Stromal cell of bone marrow (primary cell): ENCODE measurements at places on chromosomes 11 and 22.

GRCh38 chr11:8328231-8328794 is 64.6 kb upstream of the LMO1 start:
- DNase-seq: no peak

DNA sequence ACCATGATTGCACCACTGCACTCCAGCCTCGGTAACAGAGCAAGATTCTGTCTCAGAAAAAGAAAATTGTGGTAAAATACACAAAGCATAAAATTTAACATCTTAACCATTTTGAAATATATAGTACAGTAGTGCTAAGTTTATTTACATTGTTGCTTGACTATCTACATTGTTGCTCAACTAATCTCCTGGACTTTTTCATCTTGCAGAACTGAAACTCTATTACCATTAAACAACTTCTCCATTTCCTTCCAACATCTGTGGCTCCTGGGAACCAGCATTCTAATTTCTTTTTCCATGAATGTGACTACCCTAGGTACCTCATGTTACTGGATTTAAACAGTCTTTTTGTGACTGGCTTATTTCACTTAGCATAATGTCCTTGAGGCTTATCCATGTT is 13.5 kb upstream of the VWA5A start:
- no peak for DNase-seq

DNA sequence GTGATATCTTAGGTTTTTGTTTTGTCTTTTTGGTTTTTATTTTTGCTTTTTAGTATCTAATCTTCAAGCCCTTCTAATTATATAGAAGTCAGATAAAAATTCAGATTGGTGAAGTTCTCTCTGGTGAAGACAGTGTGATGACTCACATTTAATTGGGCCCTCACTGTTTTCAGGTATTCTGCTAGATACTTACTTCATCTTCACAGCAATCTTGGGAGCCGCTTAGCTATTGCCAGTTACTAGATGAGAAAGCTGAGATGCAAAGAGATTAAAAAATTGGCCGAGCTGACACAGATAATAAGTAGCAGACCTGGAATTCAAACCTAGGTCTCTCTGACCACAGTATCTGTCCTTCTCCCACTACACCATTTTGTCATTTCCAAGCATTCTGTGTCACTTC is 75.0 kb downstream of the PPP2R1B start:
- no peak for DNase-seq

- no peak for DNase-seq
Measured at GRCh38 chr22:47599753-47600152, 837.3 kb downstream of the TBC1D22A start.

- peak; percentile 41 for DNase-seq
Measured at GRCh38 chr11:124798991-124799347, 1.2 kb downstream of the MSANTD2 start.

DNA sequence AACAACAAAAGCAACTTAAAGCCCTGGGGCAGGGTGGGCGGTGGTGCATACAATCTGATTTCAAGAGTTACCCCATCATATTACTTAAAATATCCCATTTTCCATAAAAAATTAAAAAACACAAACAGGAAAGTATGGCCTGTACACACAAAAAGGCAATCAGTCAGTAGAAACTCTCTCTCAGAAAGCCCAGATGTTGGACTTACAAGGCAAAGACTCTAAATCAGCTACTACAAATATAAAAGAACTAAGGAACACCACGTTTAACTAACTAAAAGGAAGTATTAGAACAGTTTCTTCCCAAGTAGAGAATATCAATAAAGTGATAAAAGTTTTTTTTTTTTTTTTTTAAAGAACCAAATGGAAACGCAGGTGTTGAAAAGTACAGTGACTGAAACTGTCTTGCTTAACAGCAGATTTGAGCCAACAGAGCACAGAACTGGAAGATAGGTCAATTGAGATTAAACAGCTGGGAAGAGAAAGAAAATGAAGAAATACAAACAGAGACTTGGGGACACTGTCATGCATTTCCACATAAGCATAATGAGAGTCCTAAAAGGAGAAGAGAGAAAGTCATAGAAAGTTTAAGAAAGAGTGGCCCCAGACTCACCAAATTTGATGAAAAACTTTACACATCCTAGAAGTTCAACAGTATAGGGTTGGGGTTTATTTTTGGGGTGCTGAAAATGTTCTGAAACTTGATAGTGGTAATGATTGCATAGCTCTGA is 8.6 kb downstream of the SC5D start:
- DNase-seq: no peak

- DNase-seq: no peak
Measured at GRCh38 chr22:38953577-38954413, 3.6 kb upstream of the APOBEC3A start.

- DNase-seq: no peak
Measured at GRCh38 chr22:49986325-49986724, 25.8 kb downstream of the PIM3 start.

GRCh38 chr11:61745781-61746441 is 6.5 kb upstream of the MYRF start:
- DNase-seq: no peak

DNA sequence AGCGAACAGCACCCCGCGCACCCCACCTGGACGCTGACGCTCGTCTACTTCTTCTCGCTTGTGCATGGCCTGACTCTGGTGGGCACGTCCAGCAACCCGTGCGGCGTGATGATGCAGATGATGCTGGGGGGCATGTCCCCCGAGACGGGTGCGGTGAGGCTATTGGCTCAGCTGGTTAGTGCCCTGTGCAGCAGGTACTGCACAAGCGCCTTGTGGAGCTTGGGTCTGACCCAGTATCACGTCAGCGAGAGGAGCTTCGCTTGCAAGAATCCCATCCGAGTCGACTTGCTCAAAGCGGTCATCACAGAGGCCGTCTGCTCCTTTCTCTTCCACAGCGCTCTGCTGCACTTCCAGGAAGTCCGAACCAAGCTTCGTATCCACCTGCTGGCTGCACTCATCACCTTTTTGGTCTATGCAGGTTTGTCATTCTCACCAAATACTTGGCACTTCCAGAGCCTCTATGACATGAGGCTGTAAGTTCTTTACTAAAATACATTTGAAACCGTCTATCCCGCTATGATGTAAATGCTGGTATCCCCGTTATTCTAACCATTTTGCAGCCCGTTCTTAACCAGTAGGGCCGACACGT is 535 bp downstream of the AQP11 start:
- no peak for DNase-seq

GRCh38 chr11:34335331-34335730 is 22.5 kb downstream of the ABTB2 start:
- DNase-seq: no peak

DNA sequence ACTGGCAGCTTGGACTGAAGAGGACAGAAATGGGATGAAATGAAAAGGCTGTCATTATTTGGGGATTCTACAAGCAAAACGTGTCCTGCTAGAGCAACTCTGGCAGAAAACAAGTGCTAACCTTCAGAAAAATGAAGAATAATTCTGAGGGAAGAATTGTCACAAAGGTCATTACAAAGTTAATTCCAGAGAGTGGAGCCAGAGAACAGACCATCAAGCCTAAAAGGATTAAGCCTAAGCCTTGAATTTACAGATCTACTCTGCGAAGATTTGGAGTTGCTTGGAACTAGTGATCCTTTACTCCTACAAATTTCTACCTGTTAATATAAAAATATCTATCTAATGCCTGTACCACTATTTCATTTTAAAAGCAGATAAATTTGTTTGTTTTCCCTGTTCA is 1077.3 kb upstream of the CNTN5 start:
- DNase-seq: no peak

DNA sequence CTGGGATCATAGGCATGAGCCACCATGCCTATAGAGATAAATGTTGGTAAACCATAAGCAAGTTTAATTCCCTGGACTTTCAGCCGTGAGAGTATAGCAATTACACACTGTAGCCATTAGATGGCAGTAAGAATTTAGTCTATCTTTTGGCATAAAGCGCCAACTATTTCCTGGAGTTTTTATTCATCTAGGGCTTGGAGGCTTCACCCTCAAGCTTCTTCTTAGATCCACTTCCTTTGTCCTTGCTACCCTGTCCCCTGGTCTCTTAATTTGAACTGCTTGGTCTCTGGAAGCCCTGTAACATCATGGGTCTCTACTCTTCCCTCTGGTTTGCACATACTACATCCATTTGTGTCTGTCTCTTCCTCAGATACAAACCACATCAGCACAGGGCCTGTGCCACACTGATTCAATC is 38.2 kb downstream of the OR10A6 start:
- peak; percentile 38 for DNase-seq

GRCh38 chr11:125494974-125495725 is 915 bp downstream of the FEZ1 start:
- DNase-seq: no peak

DNA sequence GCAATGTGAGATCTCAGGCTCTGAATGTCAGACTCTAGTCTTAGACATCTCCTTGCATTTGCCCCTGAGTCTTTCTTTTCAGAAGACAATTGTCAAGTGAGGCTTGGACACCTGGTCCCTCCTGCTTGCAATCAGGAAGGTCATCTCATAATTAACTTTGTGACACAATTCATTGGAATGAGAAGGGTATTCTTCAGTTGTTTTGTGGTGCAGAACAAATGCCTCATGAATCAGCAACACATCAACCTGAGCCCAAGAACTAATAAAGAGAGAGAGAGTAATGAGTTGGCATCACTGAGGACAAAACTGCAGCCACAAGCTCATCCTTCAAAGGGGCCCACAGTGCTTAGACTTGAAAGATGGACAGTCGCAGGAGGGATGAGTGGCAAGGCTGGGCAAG is 375.8 kb downstream of the INSC start:
- DNase-seq: no peak

GRCh38 chr11:40170078-40170477 is 1289.4 kb downstream of the LRRC4C start:
- no peak for DNase-seq

GRCh38 chr11:46050003-46050461 is 71.2 kb downstream of the PHF21A start:
- peak; percentile 62 for DNase-seq

GRCh38 chr22:17589810-17590375 is 26.6 kb downstream of the SLC25A18 start:
- DNase-seq: no peak

- DNase-seq: peak; percentile 59
Measured at GRCh38 chr22:38799265-38800002, 5.5 kb upstream of the DNAL4 start.

DNA sequence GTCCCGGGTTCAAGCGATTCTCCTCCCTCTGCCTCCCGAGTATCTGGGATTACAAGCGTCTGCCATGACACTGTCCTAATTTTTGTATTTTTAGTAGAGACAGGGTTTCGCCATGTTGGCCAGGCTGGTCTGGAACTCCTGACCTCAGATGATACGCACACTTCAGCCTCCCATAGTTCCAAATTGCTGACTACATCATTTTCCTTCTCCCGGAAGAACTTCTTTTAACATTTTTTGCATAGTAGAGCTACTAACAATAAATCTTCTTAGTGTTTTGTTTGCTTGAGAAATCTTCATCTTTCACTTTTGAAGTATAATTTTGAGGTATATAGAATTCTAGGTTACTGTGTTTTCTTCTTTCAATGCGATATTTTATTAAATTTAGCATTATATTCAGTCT is 1415.1 kb upstream of the RAG2 start:
- DNase-seq: no peak

DNA sequence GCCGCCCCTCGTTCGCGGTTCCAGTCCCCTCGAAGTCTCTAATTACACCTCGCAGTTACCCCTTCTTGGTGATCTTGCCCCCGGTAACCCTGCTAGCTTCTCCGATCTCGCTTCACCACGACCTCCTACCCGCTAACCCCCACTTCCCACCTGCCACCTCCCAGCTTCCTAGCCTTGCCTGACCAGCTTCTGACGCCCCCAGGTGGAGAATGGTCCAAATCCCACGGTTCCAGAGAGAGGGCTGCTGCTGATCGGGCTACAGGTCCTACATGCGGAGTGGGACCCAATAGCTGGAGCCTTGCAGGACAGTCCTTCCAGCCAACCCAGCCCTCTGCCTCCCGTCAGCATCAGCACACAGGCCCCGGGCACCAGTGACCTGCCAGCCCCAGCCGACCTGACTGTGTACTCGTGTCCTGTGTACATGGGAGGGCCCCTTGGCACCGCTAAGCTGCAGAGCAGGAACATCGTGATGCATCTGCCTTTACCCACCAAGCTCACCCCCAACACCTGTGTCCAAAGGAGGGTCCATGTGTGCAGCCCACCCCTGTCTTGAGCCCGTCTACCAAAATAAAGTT is 31.9 kb downstream of the RRP8 start:
- DNase-seq: no peak
